ENCODE measurements at places on chromosomes 7 and 10.

- no peak for DNase-seq
Observed at GRCh38 chr7:108430664-108431063, 25.6 kb downstream of the NRCAM start.

- no peak for DNase-seq
Observed at GRCh38 chr10:126374435-126374834, 13.8 kb downstream of the ADAM12 start.

DNA sequence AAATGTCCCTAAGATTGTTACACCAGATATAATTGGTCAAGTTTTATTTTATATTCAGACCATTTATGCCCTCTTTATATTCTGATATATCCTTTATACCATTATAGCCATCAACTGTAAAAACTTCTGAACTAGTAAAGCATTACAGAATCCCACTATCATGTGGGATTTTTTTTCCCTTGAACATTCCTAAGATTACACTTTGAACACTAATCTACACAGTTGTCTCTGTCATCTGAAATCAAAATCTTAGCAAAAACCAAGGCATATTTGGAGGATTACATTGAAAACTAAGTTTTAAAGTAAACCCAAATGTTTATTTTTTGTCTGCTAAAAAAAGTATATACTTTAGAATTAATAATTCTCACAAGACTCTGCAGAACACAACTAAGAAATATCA is 116.2 kb upstream of the GPR22 start:
- DNase-seq: no peak

DNA sequence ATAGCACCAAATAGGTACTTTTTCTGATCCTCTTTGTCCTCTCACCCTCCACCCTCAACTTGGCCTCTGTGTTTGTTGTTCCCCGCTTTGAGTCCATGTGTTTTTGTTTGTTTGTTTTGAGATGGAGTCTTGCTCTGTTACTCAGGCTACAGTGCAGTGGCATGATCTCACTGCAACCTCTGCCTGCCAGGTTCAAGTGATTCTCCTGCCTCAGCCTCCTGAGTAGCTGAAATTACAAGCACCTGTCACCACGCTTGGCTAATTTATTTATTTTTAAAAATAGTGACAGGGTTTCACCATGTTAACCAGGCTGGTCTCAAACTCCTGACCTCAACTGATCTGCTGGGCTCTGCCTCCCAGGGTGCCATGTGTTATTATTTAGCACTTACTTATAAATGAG is 5.3 kb downstream of the ZNF273 start:
- no peak for DNase-seq

DNA sequence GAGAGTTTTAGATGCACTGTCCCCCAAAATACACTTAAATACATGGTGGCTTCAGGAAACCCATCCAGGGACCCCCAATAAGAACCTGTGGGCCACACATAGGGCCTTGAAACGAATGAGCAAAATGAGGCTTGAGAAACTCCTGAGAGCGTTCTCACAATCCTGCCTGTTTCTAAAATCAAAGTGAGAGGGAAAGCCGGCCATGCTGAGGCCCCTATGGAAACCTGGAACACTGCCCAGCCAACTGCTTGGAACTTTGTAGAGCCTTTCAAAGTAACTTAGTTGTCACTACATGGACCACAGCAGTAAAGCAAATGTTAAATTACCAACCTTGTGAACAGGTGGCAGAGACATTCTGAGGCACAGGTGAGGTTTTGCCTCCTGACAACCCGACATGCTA is 13.4 kb downstream of the SGMS1 start:
- no peak for DNase-seq

DNA sequence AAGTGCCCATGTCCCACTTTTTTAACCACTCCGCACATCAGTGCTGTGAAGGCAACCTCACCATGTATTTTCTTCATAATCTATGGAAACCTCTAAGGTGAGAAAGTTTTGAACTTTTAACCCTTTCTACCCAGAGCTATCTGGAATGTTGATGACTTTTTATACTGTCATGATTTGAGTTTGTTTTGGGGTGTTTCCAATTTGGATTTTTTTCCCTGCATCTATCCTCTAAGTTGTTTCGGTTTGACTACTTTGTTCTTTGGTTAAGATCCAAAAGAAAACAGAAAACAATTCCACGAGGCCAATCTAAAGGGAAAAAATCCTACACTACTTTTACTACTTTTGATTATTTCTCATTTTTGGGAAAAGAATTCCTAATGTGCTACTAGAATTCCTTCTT is 279.7 kb downstream of the USP6NL start:
- no peak for DNase-seq

GRCh38 chr7:68684246-68684839 is 913.9 kb upstream of the AUTS2 start:
- no peak for DNase-seq

- peak; percentile 52 for DNase-seq
Observed at GRCh38 chr10:86968271-86968993, at the start of gene ADIRF. Gene ADIRF, plus strand, starts transcription at chr10:86968482. Its CDS starts 63 bp downstream, at chr10:86968545.

- no peak for DNase-seq
Observed at GRCh38 chr10:129896860-129897200, 67.2 kb downstream of the EBF3 start.

All from activated T-cell treated with anti-CD3 and anti-CD28 coated beads, Interleukin-2, amount 50 U/mL, for 24 hours (primary cell).